ENCODE measurements at places on chromosomes 5 and 9. TPM values are rescaled to one million over a fixed set of nuclear protein-coding genes. Genes with fewer than 3 reads are reported as not detected.

DNA sequence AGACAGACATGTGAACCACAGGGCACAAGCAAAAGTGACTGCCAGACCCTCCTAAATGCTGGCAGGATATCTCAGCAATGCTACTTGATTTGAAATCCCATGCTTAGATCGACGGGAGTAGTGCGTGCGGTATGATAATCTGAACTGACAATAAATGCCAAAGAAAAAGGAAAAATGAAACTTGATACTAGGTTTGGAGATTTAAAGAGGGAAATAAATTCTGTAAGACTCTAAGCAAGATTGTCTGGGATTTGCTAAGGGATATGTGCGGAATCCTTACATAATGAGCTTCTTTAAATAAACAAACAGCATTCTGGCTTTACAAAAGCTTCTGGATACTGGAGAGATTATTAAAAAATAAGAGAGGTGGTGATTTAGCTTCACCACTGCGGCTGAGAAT is 203.6 kb downstream of the CAAP1 start:
- no peak for DNase-seq
- H3K27me3 ChIP-seq = no peaks in the 10 kb centered on the region
- H3K27ac ChIP-seq = no peak overlapping the region
- H3K4me3 ChIP-seq = no peak overlapping the region

DNA sequence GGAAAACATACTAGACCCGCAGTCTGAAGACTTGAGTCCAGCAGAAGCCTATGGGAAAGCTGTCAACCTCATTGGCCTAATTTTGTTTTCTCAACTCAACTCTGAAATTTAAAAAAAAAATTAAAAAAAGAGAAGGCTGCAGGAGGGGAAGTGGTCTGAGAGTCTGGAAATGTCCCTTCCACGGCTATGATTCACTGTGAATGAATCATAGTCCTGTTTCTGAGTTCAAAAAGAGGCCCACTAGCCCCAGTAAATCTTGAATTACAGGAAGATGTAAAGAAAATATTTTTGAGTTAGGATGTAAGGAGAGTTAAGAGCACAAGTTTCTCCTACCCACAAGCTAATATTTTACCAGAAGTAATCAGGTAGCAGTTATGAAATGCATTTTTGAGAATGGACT is 565.5 kb upstream of the DMAC1 start:
- no peak for DNase-seq
- H3K27ac ChIP-seq = no peak overlapping the region
- H3K4me1 ChIP-seq = no peaks in the 10 kb centered on the region
- H3K27me3 ChIP-seq = no peaks in the 10 kb centered on the region
- no peaks in the 10 kb centered on the region for H3K36me3 ChIP-seq

DNA sequence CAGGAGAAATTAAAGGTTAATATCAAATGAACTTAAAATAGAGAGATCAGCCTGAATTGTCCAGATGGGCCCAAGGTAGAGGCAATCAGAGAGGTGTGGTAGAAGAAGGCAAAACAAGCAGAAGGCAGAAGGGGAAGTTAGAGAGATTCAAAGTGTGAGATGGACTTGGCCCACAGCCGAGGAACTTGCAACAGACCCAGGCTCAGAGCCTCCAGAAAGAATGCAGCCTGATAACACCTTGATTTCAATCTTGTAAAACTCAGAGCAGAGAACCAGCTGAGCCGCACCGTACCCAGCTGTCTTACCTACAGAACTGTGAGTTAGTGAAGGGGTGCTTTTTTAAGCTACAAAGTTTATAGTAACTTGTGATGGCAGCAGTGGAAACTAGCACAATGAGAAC is 190.9 kb downstream of the RFK start:
- DNase-seq = no peak
- no peak overlapping the region for H3K4me3 ChIP-seq
- H3K27ac ChIP-seq = no peak overlapping the region
- H3K36me3 ChIP-seq = no peaks in the 10 kb centered on the region

- H3K4me3 ChIP-seq = no peak overlapping the region
- no peaks in the 10 kb centered on the region for H3K27me3 ChIP-seq
Measured at GRCh38 chr9:130731355-130731754, 37.8 kb downstream of the EXOSC2 start.

DNA sequence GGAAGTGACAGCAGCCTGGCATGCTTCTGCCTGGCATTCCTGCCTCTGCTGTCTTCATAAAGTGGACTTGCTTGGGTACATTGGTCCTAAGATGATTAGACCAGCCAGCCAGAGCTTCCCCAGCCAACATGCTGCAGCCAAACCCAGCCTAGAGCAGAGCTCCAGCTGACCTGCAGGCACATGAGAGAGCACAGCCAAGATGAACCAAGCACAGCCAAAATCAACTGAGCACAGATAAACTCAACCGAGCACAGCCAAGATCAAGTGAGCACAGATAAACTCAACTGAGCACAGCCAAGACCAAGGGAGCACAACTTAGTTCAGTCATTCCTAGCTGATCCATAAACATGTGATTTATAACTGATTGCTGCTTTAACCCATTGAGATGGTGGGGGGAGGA is 266.5 kb downstream of the MSX2 start:
- H3K27ac ChIP-seq = no peak overlapping the region
- peaks cover 4% of the 10 kb centered on the region for H3K27me3 ChIP-seq
- no peak for DNase-seq
- no peak overlapping the region for H3K4me3 ChIP-seq
- H3K36me3 ChIP-seq = no peaks in the 10 kb centered on the region
- no peaks in the 10 kb centered on the region for H3K4me1 ChIP-seq

GRCh38 chr9:97357056-97357455 is 49.6 kb downstream of the CCDC180 start:
- H3K27me3 ChIP-seq = no peaks in the 10 kb centered on the region
- no peaks in the 10 kb centered on the region for H3K4me1 ChIP-seq
- no peak overlapping the region for H3K27ac ChIP-seq
- no peak for DNase-seq

- peak overlapping the region; percentile 97 for H3K27ac ChIP-seq
- H3K4me3 ChIP-seq = peak overlapping the region; percentile 89
- peaks cover 52% of the 10 kb centered on the region for H3K4me1 ChIP-seq
Measured at GRCh38 chr5:172453986-172454357, 353 bp downstream of the SH3PXD2B start.

DNA sequence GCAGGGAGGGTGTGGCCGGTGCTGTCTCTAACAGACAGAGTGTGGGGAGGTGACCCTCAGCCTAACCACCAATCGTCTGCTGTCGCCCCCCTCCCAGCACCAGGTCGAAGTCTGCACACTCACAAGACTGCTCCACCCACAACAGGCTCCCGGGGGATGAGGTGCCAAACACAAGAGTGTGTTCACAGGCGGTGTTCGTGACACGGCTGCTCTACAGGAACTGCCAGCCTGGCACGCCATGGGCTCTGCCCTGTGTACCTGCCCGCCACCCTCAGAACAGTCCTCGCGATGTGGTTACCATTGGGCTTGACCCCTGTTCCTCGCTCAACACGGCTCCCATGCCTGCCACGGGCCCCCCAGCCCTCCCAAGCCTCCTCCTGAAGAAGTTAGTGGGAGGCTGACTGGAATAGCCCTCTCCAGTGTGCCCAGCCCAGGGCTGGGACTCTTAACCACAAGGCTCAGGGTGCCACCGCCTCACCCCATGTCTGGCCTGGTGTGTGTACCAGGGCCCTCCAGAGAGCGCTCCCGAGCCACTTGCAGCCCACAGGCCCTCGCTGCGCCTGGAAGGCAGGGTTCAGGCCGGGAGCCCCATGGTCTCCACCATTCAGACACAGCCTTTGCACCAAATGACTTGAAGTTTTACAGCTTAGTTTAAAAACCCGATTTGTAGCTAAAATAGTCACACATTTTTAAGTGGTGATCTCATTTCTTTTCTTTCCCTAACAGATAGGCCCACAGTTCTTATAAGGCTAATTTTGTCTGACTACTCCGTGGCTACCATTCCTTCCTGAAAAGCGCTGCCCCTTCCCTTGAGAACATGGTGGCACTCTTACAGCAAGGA is 102.5 kb downstream of the CAMSAP1 start:
- H3K27me3 ChIP-seq = no peaks in the 10 kb centered on the region
- peaks cover 6% of the 10 kb centered on the region for H3K36me3 ChIP-seq
- H3K4me1 ChIP-seq = no peaks in the 10 kb centered on the region

DNA sequence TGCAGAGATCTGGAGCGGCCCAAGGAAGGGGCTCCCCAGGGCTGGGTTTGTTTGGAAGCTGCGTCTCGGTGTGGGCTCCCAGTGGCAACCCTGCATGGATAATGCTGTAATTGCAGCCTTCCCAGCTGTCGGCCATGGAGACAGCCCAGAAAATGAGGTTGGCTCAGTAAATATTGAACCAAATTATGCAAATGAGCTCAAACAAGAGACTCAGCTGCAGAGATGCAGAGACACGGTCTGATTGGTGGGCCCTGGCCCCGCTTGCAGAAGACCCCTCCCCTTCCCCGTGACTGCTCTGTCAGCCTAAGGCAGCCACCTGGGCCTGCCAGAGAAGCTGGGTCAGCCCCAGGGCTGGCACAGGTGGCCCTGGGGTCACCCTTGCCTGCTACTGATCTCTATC is 75.9 kb downstream of the RAD23B start:
- H3K27ac ChIP-seq = no peak overlapping the region
- H3K27me3 ChIP-seq = no peaks in the 10 kb centered on the region
- H3K4me1 ChIP-seq = no peaks in the 10 kb centered on the region
- no peak for DNase-seq
- H3K36me3 ChIP-seq = no peaks in the 10 kb centered on the region
- no peak overlapping the region for H3K4me3 ChIP-seq

DNA sequence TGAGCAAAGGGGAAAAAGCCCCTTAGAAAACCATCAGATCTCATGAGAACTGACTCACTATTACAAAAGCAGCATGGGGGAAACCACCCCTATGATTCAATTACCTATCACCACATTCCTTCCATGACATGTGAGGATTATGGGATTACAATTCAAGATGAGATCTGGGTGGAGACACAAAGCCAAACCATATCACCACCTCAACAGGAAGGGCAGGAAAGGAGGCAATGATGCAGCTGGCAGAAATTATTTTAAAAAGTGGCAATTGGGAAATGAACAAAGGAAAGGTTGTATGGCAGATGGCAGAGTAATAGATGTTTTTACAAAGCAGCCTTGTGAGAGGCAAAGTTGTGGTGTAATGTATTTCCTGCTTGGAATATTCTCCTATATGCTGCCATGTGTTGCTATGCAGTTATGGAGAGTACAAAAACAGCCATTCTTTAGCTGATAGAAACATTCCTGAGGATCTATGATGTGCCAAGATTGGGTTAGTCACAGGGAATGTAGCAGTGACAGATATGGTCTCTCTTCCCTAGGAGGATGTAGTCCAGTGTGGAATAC is 138.8 kb downstream of the SMC2 start:
- H3K4me3 ChIP-seq = no peak overlapping the region
- no peak for DNase-seq
- no peaks in the 10 kb centered on the region for H3K27me3 ChIP-seq
- no peak overlapping the region for H3K27ac ChIP-seq

- H3K4me1 ChIP-seq = no peaks in the 10 kb centered on the region
- H3K4me3 ChIP-seq = no peak overlapping the region
- no peak overlapping the region for H3K27ac ChIP-seq
- H3K27me3 ChIP-seq = no peaks in the 10 kb centered on the region
Measured at GRCh38 chr5:178796165-178796945, 63.4 kb upstream of the ZNF354B start.

- no peak for DNase-seq
- no peaks in the 10 kb centered on the region for H3K36me3 ChIP-seq
- no peak overlapping the region for H3K27ac ChIP-seq
- no peak overlapping the region for H3K4me3 ChIP-seq
- no peaks in the 10 kb centered on the region for H3K27me3 ChIP-seq
Measured at GRCh38 chr5:160192424-160192823, 36.9 kb upstream of the FABP6 start.

DNA sequence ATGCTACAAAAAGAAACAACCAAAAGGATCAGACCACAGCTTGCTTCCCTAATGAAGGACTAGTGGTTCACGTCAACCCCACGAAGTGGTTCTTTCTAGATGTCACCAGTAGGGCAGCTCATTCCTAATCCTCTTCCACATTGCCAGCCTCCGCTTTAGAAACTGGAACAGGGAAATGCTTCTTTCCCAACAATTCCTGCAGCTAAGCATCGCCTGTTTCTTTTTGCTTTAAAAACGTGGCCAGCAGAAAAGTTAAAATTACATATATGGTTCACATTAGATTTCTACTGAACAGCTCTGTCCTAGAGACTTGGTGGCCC is 100.2 kb downstream of the MTX3 start:
- no peaks in the 10 kb centered on the region for H3K4me1 ChIP-seq
- H3K27ac ChIP-seq = no peak overlapping the region
- H3K4me3 ChIP-seq = no peak overlapping the region
- DNase-seq = no peak

- no peaks in the 10 kb centered on the region for H3K4me1 ChIP-seq
- no peak overlapping the region for H3K4me3 ChIP-seq
- DNase-seq = no peak
- H3K27ac ChIP-seq = no peak overlapping the region
Measured at GRCh38 chr9:101618698-101619097, 23.9 kb upstream of the PPP3R2 start.

- H3K4me1 ChIP-seq = peaks cover 11% of the 10 kb centered on the region
- H3K4me3 ChIP-seq = peak overlapping the region; percentile 27
- no peak for DNase-seq
- no peaks in the 10 kb centered on the region for H3K27me3 ChIP-seq
- no peaks in the 10 kb centered on the region for H3K36me3 ChIP-seq
Measured at GRCh38 chr9:124429530-124429867, 14.3 kb upstream of the PSMB7 start.

DNA sequence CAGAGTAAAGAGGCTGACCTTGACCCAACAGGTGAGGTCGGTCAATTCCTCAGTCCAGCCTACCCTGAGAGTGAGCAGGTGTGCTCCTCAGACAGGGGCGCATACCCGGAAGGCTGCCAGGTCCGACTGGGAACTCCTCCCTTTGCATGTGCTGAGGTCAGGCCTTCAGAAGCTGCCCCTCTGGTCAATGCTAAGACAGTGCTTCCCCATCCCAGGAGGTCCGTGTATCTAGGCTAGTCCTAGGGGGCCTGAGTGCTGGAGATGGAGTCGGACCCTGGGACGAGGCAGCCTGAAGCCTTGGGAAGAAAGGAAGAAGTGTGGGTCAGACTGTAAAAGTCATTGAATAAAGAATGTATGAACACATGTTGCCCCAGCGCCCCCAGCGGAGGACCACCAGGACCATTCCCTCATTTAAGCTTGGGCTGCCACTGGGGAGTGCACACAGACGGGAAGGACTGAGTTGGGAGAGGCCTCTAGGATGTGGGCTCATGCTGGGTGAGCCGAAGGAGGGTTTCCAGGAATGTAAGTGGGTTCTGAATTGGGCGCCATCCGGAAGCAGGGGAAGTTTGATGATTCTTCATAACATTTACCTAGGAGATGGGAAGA is 41.0 kb upstream of the GFPT2 start:
- no peak overlapping the region for H3K27ac ChIP-seq
- H3K36me3 ChIP-seq = no peaks in the 10 kb centered on the region
- H3K4me1 ChIP-seq = no peaks in the 10 kb centered on the region
- H3K27me3 ChIP-seq = no peaks in the 10 kb centered on the region
- DNase-seq = no peak

PHF24 gene
- 0.13 TPM for polyA plus RNA-seq

GLRA1 gene
- polyA plus RNA-seq = 1.3 TPM

OGN gene
- polyA plus RNA-seq = 7.7 TPM

FOXD4 gene
- 1.2 TPM for polyA plus RNA-seq

PCDHGA7 gene
- polyA plus RNA-seq = 0.59 TPM

RASGRF2 gene
- polyA plus RNA-seq = 1.6 TPM

SCAI gene
- polyA plus RNA-seq = 1.4 TPM

C5orf63 gene
- 3.4 TPM for polyA plus RNA-seq

CYLC2 gene
- polyA plus RNA-seq = not detected

TRPM6 gene
- polyA plus RNA-seq = 0.20 TPM

ASPN gene
- polyA plus RNA-seq = 2.8 TPM

GPR150 gene
- 0.11 TPM for polyA plus RNA-seq

CDHR2 gene
- 0.10 TPM for polyA plus RNA-seq

Measured in adrenal gland (tissue), 19 donors.